ENCODE measurements at places on chromosomes 5 and 9. TPM values are rescaled to one million over a fixed set of nuclear protein-coding genes. Genes with fewer than 3 reads are reported as not detected.

Gene MTX3
- total RNA-seq = 43.1 TPM

- no peak for DNase-seq
These were observed 256.2 kb downstream of the ZSWIM6 start for GRCh38 chr5:61588216-61588615.

- DNase-seq = peak; percentile 43
These were observed 11.5 kb downstream of the SARDH start for GRCh38 chr9:133726401-133727276.

DNA sequence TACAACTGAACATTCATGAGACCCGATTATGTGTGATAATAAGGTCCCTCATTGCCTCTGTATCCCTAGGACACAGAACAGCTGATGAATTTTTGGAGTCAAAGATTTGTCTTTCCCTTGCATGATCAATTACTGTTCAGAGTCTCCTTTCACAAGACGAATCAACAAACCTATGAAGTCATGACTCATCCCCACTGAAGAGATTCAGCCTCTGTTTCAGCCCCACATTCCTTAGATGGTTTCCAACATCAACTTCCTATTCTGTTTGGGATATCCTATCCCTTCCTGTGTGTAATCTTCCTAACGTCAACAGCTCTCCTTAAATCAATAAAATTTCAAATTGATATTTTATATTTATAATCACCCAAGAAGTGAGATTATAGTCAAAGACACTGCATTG, 199.0 kb downstream of the DNAH5 start:
- peak; percentile 50 for DNase-seq

- DNase-seq = peak; percentile 48
These were observed 159.1 kb downstream of the CSNK1G3 start for GRCh38 chr5:123671042-123671441.

GRCh38 chr5:177470759-177471536, 2.5 kb downstream of the DBN1 start:
- no peak for DNase-seq

Gene PROB1
- total RNA-seq = 1.5 TPM

DNA sequence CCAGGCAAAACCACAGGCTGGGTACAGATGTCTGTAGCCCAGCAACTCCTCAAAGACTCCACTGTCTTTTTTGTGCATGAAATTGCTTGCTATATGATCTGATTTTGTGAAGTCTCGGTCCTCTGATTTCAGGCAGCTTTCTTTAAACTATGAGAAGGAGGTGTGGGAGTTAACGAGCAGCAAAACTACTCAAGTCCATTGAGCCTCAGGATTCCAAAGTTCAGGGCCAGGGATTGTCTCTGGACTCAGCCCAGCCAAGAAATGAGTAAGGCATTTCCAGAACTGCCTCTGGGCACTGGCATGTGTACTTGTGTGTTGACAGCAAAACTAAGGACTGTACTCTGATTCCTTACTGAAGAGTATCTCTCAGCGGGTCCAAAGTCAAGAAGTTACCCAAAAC, 53.4 kb upstream of the GLIS3 start:
- no peak for DNase-seq

Gene FREM1
- total RNA-seq = not detected

Gene CTXN3
- not detected for total RNA-seq

Gene HTR1A
- total RNA-seq = not detected

GRCh38 chr9:128802482-128802881, 15.4 kb downstream of the TBC1D13 start:
- DNase-seq = no peak

DNA sequence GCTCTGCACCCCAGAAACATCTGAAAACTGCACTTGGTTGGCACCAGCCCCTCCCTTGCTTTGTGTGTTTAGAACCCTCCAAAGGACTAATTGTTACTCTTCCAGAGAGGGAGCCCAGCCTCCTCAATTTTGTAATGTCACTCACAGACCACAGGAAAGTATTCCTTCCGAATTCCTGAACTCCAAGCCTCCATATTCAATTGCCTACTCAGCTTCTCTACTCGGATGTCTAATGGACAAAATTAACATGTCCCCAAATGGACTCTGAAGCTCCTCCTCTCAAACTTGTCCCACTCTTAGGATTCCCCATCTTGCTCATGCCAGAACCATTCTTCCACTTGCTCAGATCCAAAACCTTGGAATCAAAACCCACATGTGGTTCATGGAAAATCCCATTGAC, 3.9 kb upstream of the TMEM171 start:
- DNase-seq = no peak

DNA sequence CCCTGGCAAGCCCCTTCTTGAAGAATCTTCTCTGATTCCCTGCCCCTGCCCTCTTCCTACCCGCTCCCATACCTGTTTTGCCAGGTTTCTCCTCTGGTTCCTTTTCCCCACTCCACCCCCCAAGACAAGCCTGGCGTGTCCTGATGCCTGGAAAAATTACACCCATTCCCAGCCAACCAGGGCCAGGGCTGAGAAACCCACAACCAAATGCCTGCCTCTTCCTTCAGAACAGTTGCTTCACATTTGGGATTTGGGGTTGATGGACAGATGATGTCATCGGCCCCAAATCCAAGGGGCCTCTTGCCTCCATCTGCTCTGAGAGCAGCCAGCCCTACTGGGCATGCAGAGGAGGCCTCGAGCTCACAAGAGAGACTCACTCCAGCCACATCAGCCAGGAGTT, 8.8 kb upstream of the NEK6 start:
- no peak for DNase-seq

- peak; percentile 27 for DNase-seq
These were observed 12.5 kb downstream of the COMMD10 start for GRCh38 chr5:116097301-116097700.

DNA sequence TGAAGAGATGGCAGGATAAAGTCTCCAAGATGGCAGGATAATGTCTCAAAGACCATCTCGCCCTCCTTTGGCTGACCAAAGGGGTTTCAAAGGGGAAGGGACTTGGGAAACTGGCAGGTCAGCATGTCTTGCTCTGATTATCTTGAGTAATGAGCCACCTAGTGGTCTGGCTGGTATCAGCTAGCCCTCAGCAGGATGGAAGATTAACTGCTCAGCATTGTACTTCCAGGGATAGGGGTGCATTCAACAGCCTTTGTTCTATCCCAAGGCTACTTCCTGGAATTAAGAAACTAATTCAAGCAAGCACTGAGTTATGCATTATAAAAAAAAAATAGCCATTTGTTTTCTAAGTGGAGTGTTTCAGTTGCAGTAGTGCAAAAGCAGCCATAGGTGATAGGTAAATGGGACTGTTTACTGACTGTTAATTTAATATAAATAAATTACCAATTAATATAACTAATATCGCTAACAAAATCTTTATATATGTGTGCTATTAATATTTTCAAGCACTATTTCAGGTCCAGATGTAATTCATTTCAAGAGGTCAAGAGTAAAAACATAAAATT, 555.5 kb downstream of the CDH9 start:
- peak; percentile 65 for DNase-seq

Gene VAV2
- 6.6 TPM for total RNA-seq

All from NCI-H460 (cell line).